CD4-positive, alpha-beta memory T cell (primary cell): ENCODE measurements at places on chromosomes 13 and 19.

DNA sequence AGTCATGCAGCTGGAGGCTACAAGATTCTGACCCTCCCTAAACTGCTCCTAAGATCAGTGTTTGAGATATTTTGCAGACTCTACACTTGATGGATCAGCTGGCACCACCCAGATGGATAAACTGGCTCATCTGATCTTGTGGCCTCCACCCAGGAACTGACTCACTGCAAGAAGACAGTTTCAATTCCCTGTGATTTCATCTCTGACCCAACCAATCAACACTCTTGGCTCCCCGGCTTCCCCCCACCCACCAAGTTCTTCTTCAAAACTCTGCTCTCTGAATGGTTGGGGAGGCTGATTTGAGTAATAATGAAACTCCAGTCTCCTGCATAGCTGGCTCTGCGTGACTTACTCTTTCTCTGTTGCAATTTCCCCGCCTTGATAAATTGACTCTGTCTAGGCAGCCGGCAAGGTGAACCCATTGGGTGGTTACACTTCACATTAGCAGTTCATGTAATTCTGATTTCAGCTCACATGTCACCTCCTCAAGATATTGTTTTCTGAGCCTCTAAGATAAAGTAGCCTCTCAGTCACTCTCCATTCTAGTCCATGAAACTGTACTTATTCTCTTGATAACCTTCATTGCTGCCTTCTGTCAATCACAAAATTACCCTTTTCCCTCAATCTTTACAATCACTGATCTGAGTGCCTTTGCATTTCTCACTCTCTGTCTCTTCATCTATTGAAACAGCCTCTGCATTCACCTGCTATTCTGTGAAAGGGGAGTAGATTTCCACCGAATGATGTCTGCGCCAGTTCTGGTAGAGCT lies 9.9 kb upstream of the FPR3 start:
- no peak for DNase-seq

DNA sequence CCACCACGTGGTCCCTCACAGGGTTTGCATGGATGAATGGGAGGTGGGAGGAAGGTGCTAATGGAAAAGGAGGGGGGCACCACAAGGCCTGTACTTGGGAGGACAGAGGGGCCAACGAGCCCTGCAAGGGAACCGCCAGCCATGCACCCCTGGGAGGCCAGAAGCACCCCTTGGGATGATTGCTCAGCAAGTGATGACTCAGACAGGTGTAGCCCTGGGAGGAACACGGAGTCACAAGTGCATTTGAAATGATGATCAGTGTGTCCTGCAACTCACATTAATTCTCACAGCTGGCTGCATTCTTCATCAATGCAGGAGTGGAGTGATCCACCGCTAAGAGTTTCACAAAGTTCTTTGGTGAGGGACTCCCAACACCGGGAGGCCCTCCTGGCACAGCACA lies 82.8 kb upstream of the ZNF254 start:
- no peak for DNase-seq

DNA sequence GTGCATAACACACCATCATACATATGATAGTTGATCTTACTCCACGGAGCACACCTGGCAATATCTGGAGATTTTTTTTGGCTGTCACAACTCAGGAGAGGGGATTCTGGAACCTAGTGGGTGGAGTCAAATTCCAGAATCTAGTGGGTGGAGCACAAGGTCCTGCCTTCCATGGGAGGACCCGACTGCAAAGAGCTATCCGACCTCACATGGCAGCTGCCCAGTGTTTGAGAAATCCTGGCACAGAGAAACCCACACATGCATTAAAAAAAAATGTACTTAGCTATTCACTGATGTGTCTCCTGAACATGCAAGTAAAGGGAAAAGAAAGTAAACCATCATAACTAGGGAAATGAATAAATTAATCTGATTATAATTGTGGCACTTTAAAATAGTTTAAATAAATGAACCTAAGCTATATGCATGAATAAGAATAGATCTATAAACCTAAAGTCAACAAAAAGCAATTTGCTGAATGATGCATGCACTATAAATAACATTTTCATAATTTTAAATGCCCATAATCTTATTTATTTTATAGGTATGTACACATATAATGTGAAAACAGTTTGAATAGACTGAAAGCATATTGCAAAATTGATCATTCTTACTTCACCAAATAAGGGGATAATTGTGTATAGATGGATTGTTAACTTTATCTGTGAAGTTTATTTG lies 300.3 kb downstream of the MYO16 start:
- DNase-seq: no peak

GRCh38 chr19:14198384-14199376 lies 7.3 kb downstream of the ADGRL1 start:
- no peak for DNase-seq

DNA sequence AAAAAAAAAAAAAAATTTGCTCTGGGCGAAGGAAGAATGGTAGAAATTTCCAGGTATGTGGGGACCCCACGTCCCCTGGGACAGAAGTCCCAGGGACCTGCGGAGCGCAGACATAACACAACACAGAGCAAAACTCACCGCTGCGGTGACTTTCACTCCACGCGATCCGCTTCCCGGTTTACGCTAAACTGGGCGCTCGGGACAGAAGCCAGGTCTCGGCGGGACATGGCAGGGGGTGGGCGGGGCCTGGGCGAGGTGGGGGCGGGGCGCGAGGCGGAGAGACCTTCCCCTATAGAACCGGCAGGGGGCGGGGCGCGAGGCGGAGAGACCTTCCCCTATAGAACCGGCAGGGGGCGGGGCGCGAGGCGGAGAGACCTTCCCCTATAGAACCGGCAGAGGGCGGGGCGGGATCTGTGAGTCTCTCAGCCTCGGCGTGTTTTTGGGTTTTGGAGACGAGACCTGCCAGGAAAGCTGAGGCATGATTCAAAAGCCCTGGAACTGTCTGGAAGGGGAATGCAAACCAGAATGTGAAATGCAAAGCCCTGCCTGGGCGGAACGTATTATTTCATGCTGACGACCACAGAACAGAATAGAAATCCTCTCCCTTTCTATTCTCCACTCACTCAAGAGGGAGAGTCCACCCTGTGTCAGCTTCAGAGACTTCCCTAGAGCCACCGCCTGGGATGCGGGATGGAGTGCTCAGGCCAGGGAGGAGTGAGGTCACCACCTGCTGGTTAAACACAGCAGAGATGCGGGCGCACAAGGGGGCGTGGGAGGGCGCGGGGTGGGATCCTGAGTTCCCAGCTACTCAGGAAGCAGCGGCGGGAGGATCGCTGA lies 20.2 kb upstream of the ERVV-1 start:
- peak; percentile 83 for DNase-seq

DNA sequence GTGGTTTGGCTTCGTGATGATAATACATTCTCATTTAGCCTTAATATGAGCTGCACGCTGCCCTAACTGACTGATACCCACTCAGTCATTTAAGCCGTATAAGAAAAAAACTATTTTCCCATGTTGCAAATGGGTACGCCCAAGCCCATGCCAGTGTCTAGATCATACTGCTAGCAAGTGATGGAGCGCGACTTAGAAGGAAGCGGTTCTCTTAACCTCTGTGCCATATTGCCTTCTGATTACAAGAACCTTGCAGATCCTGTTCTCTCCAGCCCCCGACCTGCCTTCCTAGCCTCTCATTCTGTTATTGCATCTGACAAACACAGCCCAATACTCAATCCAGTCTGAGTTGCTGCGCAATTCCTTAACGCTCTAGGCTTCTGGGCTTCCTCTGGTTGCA lies 603 bp downstream of the GPALPP1 start:
- no peak for DNase-seq

- no peak for DNase-seq
Observed at GRCh38 chr13:99617474-99618255, 116.4 kb downstream of the TM9SF2 start.

GRCh38 chr13:113275387-113275786 lies 21.7 kb upstream of the LAMP1 start:
- DNase-seq: peak; percentile 30

DNA sequence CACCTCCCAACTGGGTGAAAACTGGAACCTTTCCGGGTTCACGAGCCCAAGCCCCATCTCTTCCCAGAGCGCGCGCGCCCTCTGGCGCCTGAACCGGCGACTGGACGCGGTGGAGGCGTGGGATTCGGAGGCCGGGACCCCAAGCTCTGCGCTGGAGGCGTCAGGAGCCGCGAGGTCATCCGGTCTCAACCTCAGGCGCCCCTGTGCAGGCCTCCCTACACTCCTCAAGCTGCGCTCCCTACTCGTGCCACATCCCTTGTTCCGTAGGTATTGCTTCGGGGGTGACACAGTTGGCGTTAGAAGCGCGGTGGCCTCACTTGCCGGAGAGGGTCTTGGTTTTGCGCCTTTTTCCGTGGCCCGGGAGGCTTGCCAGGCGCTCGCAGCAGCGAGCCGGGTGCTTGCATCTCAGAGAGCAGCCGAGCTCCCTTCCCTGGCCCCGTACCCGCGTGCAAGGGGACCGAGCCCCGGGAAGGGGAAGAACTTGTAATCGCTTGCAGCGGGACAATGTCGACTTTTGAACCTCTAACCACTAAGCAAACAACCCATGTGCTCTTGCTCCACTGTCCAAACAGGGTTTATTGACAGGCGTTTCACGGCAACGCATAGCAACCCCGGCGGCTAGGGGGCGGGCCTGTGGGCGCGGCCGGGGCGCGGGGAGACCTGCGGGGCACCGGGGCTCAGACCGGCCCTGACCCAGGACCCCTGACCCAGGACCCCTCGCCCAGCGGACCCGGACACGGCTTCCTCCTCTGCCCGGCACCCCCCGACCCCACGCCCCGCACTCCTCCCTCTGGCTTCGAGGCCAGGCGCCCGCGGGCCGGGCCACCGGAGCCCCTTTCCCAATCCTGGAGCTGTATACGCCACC lies 8.5 kb downstream of the CDX2 start:
- no peak for DNase-seq

DNA sequence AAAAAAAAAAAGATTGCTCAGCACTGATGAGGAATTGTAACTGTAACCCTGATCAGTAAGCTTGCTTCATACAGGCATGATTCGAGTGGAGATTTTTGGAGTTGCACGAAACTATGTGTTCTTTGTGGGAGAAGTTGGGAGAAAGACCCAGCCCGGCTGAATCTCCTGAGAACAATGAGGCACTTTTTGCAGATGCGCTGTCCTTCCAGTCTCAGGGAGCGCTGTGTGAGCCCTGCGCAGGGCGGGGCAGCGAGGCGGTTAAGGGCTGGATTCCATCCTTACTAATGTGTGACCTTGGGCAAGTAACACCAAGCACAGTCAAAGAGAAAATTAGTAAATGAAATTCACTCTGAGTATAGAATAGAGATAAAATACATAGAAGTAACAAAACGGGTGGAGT lies 76.9 kb downstream of the SIPA1L3 start:
- DNase-seq: no peak

DNA sequence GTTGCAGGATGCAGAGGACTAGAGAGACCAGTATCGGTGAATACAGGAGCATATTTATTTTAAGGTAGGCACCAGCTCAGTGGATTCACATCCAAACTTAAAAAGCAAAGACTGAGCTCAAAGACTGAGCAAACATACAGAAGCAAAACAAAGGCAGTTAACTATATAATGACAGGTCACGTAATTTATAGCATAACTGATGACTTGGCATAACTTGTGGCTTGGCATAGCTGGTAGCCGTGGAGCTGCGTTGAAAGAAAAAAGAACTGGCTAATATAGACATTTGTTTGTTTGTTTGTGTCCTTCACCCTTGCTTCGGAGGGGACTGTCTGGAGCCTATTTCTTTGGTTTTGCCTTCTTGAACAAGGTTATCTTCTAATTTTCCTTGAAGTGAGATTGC lies 33.7 kb downstream of the ZNF493 start:
- DNase-seq: no peak

DNA sequence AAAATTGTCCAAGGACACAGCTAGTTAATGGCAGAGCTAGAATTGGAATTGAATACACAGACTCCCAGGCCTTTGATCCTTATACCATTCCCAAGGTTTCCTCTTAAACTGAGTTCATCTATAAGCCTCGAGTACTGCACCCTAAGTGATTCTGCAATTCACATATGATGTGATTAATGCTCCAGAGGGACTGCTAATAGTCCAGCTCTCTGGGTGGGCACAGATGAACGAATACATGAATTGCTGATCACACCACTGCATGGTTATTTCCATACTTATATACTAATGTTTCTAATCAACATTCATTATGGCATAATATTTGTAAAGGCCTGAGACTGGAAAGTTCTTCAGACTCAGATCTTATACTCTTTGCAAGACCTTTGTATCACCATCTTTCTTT lies 101.8 kb downstream of the NUFIP1 start:
- DNase-seq: no peak

GRCh38 chr13:82214341-82214740 lies 1667.9 kb downstream of the SLITRK1 start:
- no peak for DNase-seq

DNA sequence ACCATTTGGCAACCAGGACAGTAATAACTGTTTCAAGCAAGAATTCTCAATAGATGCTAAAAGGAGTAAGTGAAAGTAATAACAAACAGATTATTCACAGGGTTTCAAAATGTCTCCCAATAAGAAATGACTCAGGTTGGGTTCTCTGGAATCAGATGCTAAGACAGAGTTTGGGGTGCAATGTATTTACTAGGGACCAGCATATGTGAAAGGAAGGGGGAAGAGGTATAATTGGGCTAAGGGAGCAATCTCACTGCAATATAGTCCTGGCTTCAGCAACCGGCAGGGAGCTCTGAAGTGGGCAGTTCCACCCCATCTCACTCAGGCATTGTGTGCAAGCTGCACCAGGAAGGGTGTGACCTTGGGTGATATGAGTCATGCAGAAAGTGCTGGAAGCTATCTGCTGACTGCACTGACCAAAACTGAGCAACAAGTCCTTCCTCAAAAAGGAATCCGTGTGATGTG lies 23.4 kb downstream of the ZDHHC20 start:
- DNase-seq: peak; percentile 19

- DNase-seq: no peak
Observed at GRCh38 chr13:40438999-40439797, 227.2 kb downstream of the FOXO1 start.

- no peak for DNase-seq
Observed at GRCh38 chr13:110324026-110324749, 17.1 kb downstream of the COL4A2 start.
